Choroid plexus epithelial cell (primary cell): ENCODE measurements at places on chromosomes 6 and 20.

DNA sequence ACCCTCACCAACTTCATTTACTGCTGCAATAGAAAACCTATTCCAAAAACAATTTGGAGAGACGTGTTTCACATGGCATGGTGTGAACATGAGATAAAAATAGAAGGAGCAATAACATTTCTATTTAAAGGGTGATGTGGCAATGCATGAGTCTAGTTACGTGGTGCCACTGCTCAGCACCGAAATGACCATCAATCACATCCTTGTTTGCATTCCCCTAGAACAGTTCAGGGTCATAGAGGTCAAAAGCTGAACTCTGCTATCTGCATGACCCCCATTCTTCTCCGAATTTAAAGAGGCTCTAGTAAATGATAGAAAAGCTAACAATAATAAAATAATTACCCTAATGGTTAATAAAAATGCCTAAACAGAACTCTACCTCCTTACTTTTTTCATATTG lies 29.5 kb downstream of the ROS1 start:
- DNase-seq = no peak

DNA sequence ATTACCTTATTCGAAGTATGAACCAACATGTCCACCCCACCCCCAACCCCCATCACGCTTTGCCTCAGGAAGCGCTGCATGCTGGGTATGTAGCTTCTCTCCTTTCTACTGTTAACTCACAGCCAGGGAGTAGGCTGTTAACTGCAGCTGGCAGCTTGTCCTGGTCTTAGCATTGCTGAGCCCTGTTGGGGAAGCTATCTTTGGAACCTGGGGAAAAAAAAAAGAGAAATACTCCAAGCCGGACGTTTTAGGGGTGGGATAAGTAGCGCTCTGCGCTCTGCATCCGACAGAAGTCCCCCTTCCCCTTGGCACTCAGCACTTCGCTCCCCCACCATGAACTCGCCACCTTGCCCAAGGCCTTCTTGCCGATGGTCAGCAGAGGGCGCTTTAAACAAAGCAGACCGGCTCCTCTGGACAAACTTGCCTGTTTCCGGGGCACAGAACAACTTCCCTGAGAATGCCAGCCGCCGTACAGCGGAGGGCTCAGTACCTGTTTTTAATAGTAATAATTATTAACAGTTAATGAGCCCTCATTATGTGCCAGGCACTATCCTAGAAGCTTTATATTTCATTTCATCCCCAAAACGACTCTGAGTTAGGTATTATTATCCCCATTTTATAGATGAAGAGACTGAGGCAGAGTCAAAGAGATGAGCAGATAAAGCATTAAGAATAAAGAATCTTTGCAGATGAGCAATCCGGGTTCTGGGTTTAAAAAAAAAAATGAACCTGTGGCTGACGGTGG lies 35.2 kb upstream of the MDFI start:
- DNase-seq = peak; percentile 91

DNA sequence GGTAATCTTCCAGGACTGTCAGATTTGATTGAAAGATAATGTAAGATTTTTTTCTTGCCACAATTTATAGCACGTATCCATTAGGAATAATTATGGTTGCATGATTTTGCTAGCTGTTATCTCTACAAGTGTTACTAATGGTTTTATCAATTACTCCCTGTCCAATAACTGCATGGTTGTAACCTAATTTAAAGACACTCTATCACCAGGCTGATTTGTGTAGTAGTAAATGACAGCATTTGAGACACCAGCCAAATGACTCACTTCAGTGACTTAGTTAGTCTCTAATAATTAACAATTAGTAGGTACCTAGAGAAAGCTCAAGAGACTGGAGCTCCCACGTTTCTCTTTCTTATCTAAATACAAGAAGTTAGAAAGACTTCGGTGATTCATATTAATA lies 453.8 kb upstream of the POU3F2 start:
- no peak for DNase-seq

GRCh38 chr6:568954-569523 lies 87.9 kb downstream of the HUS1B start:
- no peak for DNase-seq

DNA sequence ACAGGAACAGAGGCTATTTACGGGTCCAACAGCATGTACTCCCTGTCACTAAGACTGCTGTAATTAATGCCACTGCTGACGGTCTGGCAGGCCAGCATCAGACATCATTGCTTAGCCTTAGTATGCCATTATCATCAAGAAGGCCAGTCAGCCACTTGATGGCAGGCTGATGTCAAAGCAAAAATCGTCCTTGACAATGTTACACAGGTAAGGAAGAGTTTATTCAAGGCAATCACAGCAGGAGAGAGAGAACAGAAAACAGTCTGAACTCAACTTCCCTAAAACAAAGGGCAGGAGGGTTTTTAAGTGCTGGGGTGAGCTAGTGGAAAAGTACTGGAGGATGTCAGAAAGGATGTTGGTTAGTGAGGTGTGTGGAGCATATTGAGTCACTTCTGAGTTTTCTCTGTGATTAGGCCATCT lies 25.1 kb downstream of the FKBP1C start:
- no peak for DNase-seq

DNA sequence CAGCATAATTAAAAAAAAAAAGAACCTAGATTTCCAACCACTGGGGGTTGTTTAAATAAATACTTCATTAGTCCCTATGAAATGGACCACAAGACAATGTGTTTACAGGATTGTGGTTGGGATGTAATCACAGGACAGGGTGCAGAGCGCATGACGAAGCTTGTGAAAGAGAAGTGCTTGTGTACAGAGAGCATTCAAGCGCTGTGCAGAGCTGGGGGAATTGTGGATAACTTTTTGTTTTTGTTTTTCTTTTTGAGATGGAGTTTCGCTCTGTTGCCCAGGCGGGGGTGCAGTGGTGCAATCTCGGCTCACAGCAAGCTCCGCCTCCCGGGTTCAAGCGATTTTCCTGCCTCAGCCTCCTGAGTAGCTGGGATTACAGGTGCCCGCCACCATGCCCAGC lies 22.3 kb downstream of the LAMA5 start:
- peak; percentile 77 for DNase-seq

DNA sequence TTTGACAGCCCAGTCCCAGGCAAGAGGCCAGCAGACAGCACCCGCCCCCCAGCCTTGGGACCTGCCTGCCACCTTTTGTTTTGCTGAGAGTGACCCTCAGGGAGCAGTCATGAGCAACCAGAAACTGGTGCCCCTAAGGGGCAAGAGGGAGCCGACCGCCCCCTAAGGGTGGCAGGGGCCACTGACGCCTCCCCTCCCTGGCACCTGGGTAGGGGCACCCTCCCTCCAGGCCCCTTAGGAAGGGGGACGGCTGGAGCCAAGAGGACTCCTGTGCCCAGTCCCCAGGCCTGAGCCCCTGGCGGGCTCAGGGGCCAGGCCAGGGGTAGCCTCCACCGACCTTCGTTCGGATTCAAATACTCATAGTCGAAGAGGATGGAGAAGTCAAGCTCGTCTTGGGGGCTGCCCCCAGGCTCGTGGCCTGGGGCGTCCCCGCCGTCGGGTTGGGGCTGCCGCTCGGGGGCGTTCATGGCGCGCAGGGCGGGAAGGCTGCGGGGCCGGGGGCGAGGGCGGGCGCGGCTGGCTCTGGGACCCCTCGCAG lies 417 bp downstream of the NFATC2 start:
- no peak for DNase-seq

DNA sequence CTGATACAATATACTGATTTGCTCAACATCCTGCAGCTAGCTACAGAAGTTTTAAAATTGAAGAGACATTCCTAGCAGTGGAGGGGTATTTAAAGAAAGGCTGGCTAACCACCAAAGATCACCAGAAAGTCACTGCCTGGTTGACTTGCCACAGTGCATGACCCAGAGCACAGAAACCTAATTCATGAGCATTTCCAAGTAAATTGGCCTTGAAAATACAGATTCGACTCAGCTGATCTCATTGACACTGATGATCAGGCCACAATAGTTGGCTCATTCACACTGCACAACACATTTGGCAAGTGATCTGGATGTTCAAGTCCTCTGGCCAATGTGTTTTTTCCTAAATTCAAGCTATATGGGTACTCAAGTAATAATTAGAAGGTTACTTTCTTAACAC lies 13.3 kb upstream of the TDRD6 start:
- DNase-seq = no peak

- DNase-seq = no peak
These were observed 519.1 kb upstream of the EYS start for GRCh38 chr6:66226109-66226508.

DNA sequence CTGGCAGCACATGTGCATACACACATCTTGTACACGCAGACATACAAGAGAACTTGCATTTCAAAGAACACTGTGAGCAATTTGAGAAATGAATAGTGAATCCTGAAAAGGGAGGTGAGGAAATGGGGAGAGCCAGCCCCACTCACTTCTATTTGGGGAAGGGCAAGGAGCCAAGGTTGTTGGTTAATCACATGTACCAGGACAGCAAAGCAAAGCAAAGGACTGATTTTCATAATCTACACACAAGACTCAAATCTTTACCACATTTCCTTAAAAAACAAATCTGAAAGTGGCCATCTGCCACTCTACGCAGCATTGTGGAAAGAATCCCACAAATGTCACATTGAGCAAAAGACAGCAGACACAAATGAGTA lies 35.0 kb upstream of the KIF16B start:
- no peak for DNase-seq

GRCh38 chr20:40433341-40433861 lies 255.6 kb downstream of the MAFB start:
- DNase-seq = no peak

DNA sequence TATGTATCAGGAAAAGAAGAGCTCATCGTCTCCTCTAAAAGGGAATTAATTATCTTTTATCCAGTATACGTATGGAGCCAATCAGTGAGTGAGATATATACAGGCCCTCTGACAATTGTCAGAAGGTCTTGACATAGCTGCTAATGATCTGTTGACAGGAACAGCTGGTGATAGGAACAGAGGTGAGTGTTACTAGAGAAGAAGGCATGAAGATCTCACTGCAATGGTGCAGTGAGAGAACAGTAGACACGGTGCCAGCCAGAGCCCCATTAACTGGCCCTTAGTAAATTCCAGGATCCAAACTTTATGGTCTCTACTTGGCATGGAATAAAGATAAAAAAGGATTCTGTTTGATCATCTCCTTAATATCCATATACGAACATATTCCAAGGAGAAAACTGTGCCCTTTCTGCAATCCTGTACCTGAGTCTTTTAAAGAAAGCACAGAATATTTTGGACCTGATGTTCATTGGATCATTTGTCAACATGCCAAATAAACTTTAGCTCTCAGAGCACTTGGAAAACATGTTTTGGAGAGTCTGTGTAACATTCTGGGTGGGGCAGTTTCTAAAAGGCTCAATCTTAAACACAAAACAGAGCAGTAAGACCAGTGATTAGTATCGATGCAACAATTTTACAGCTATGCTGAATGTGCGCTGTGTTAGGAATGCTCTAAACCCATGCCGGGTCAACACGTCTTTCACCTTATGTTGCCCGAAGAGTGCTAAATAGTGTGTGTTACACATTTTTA lies 135.8 kb upstream of the CITED2 start:
- DNase-seq = no peak

GRCh38 chr6:75852721-75853120 lies 103.7 kb downstream of the MYO6 start:
- peak; percentile 84 for DNase-seq
